ENCODE measurements at places on chromosomes 2 and 18.
A peak's percentile ranks its signal among the peaks of the same experiment; 100 is the strongest.

DNA sequence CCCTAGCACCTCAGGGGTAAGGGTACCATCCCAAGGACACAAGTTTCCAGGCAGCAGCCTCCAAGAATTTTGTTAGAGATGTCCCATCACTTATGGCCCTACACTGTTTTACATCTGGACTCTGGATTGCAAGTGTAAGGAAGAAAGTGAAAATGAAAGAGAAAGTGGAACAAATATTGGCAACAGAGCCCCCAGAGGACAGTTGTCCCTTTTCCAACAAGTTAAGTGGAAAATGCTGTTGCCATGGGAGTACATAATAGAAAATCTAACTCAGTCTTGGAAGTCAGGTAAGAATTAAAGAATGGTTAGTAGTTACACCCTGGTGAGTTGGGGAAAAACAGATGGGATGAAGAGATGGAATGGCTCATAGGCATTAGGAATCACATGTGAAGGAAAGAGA, 50.6 kb downstream of the TTC21B start:
- no peak for DNase-seq

- no peak for DNase-seq
Measured at GRCh38 chr2:240229603-240230235, 89.3 kb upstream of the OTOS start.

- DNase-seq: no peak
Measured at GRCh38 chr2:174014011-174014698, 49.0 kb upstream of the SP3 start.

- no peak for DNase-seq
Measured at GRCh38 chr2:221655300-221655699, 83.2 kb upstream of the EPHA4 start.

- DNase-seq: no peak
Measured at GRCh38 chr2:152042636-152043615, 55.9 kb downstream of the CACNB4 start.

- DNase-seq: no peak
Measured at GRCh38 chr2:200219309-200220113, 87.0 kb upstream of the SPATS2L start.

DNA sequence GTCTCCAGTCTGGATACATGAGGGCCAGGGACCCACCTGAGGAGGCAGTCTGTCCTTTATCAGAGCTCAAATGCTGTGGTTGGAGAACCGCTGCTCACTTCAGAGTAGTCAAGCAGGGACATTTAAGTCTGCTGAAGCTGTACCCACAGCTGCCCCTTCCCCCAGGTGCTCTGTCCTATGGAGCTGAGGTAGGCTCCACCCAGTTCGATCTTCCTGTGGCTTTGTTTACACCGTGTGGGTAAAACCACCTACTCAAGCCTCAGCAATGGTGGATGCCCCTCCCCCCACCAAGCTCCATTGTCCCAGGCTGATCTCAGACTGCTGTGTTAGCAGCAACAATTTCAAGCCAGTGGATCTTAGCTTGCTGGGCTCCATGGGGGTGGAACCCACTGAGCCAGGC, 731.4 kb upstream of the HS6ST1 start:
- no peak for DNase-seq

GRCh38 chr18:63511285-63511684, 30.9 kb upstream of the SERPINB12 start:
- peak; percentile 2 for DNase-seq

DNA sequence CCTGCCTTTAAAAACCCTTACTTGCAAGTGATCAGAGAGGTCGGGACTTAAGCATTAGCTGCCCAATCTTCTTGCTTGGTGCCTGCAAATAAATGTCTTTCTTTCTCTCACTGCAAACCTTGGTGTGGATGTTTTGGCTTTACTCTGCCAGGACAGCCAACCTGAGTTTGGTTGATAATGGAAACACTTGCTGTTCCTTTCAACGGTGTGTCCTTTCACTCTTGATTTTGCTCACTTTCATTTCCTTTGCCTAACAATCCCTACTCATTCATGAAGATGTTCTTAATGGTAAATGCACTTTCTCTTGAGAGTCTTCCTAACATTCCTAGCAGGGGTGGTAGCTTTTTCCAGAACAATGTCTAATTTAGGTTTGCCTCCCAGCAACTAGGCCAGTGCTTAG, 366.2 kb downstream of the HRH4 start:
- DNase-seq: no peak

GRCh38 chr2:231966886-231967285, 5.4 kb downstream of the DIS3L2 start:
- no peak for DNase-seq

DNA sequence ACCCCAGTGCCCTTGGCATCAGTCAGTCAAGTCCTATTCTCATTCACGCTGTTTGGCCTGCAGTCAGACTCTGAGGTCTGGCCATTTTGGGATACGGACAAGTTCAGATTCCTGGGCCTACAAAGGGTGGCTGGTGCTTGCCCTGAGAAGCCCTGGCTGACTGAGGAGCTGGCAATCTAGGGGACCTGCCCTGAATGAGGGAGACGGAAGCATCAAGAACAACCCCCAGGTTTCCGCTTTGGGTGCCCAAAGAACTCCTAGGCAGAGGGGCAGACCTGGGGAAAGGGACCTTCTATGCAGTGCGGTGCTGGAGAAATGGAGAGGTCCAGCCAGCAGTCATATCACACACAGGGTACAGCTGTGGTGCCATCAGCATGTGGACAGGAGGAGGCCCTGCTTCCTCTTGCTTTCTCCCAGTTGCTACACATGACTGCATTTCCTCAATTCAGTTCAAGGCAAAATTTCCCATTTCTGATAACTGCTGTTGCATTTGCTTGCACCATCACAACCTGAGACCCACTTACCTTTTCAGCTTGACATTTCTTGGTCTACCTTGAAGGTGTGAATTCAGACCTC, 70.9 kb upstream of the LGALSL start:
- DNase-seq: no peak

DNA sequence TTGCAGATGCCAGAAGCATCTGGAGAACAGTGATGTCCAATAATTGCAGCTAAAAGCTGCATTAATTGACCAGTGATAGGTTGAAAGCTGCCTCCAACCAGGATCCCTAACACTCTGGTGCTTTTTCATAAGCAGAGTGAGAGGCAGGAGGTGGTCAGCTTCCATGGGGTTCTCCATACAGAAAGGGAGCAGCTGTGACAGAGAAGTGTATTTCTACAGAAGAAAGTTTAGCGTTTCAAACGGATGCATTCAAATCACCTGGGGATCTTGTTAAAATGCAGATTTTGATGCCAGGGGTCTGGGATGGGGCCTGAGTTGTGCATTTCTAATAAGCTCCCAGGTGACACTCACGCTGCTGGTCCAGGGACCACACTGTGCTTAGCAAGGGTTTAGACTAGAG, 216.5 kb upstream of the NRP2 start:
- no peak for DNase-seq

DNA sequence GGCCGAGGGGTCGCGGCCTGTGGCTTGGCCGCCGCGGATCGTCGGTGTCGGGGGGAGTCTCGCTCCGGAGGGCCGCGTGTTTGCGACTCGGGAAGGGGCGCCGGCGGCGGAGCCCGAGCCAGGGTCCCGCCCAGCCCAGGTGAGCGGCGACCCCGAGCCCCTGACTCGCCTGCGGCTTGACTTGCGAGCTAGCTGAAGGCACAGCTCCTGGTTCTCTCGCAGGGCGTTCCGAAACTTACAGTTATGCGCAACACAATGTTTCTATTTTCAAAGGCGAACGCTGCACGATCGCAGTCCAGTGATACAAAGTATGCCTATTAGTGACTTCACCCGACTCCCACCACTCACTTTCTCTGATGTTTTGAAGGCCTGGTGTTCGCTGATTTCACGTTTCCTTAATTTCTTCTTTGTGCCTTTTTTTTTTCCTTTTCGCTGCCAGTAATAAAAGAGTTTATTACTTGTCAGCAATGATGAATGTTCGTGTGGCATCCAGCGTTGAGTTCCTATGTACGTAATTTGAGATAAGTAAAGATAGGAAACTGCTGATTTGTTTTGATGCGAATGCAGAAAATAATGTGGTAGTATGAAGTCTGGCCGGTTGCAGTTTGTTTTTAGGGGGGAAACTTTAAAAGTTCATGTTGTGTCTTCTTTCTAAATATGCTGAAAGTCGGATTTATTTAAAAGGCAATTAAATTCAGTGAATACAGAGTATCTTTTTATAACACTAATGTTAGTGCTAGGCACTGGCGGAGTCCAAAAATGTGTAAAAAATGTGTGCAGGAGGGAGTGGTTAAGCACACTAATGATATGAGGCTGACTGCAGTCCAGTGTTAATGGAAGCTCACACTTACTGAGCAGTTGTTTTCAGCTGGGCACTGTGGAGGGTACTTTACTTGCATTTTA, 706 bp downstream of the UBXN2A start:
- peak; percentile 37 for DNase-seq

DNA sequence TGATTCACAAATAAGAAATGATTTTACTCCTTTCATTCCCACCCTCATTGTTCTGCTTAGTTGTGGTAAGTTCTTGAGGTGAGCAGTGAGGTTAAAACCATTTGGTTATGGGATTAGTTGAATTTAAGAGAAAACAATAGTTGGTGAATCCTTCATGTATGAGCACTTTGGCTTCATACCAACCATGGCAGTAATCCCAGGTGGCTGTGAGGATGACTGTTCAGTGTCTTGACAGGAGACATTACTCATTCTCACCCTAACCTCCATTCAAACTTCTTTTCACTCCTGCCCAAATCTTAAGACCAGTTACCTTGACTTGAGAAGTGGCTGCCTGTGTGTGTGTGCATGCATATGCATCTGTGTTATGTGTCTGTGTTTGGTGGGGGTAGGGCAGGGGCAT, 143.1 kb downstream of the SETBP1 start:
- DNase-seq: peak; percentile 38

DNA sequence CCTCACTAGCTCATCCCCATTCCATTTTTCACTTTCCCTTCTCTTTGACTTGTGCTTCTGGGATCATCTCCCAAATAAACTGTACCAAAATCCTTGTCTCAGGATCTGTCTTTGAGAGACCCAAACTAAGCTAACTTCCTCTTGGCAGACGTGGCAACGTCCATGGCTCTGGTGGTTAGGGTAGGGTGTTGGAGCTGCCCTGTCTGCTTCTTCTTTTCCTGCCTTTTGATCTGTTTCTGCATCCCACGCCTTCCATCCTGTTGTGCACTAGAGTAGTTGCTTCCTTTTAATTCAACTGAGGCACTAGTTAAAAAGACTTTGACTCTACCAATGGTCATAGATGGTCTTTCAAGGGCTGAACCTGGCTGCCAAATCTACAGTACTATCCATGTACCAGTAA, 5.5 kb upstream of the MAP4K4 start:
- no peak for DNase-seq

DNA sequence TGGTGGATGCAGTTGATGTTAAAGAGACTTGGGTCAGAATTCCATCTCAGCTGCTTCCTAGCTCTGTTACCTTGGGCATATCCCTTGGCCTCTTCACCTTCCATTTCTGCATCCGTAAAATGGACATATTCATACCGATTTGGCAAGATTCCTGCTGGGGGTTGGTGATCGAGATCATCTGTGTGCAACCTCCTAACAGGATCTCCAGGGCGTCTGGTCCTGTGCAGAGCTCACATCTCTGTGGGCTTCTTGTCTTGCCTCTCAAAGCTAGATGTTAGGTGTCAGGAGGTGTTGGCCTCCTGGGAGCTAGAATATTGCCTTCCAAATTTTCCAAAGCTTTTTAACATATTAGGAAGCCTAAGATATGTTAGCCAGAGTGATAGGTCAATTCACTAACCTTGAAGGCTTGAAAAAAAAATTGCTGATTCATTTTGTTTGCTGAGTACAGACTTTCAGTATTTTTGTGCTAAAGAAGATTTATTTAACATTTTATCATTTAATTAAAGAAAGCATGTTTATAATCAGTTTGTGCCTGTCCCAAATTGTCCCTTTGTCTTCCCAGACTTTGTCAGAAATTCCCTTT, 69.7 kb upstream of the ZNF516 start:
- no peak for DNase-seq

DNA sequence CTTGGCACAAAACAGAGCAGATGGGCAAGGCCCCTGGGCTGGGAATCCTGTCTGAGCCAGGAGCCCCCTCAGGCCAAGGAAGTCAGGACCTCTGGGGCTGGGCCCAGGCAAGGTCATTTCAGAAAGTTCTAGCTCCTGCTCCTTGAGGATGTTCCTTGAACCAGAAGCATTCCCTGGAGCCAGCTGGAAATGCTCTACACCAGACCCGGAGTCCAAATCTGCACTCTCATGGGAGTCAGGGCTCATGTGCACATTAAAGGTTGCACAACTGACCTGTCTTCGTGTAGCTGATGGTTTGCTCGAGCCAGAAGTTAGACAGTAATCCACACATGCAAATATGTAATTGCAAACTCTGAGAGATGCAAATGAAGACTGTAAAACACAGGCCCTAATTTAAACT, 18.0 kb downstream of the PARD6G start:
- DNase-seq: no peak

DNA sequence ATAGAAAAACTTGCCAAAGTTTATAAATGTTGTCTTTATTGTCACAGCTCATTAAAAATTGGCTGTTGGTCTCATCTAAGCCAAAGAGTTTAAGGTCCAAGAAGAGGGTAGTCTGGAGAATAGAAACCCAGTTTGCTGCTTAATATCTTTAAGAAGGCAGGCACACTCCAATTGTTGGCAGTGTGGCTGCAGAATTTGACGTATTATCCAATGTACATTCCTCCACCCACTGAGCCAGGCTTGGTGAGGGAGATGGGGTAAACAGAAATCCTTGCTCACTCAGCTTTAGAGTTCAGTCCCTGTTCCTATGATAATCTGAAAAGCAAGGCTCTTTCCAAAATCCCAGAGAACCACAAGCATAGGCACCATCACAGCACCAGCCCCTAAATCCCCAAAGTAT, 10.7 kb upstream of the ADD2 start:
- no peak for DNase-seq

Measured in stimulated activated CD4-positive, alpha-beta T cell treated with anti-CD3 and anti-CD28 coated beads, Interleukin-1b, Interleukin-23, amount 100 ng/mL, for 48 hours (primary cell).